ENCODE measurements at places on chromosomes 2 and 18.

- no peak for DNase-seq
- no peaks in the 10 kb centered on the region for H3K4me1 ChIP-seq
- H3K36me3 ChIP-seq = no peaks in the 10 kb centered on the region
These were observed 262.9 kb upstream of the FBXO11 start for GRCh38 chr2:48169141-48169592.

DNA sequence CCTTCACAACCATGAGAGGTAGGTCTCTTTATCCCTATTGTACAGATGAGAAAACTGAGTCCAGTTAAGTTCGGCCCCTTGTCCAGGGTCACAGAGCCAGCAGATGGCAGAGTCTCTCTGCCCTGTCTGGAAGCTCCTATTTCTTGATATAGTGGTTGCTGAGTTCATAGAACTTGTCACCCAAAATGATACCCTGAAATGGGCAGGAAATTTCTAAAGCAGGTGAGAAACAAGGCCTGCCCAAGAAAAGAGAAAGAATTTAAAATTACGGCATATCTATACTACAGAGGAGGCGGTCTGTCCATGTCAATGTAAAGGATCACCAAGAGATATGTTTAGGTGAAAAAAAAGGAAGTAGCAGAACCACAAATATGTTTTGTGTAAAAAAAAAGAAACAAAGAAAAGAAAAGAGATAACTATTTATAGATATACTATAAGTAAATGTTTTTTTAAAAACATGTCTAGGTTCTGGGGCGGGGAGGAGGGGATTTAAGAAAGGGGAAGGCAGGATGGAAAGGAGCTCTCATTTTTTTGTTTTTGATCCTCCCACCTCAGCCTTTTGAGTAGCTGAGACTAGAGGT, 39.8 kb downstream of the MYO7B start:
- H3K4me3 ChIP-seq = no peak overlapping the region
- H3K36me3 ChIP-seq = no peaks in the 10 kb centered on the region
- H3K4me1 ChIP-seq = peaks cover 2% of the 10 kb centered on the region
- H3K27ac ChIP-seq = no peak overlapping the region
- DNase-seq = no peak

DNA sequence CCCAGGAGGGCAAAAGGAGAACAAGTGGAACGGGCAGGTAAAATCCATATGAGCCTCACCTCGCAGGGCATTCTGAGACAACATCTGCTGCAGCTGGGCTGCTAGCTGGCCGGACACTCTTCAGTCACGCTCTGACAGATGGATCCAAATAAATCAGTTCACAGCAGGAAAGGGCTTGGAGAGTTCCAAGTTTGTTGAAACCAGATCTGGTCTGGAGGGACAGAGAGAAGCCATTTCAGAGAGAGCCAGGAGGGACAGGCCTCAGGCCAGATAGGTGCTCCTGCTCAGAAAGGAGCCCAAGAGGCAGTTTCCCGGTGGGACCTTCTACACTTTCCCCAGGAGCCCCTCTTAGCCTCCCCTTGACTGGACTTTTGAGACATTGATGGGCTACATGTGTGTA, 28.2 kb upstream of the TNP1 start:
- H3K27ac ChIP-seq = no peak overlapping the region
- H3K4me3 ChIP-seq = no peak overlapping the region
- DNase-seq = no peak
- H3K27me3 ChIP-seq = no peaks in the 10 kb centered on the region
- H3K4me1 ChIP-seq = no peaks in the 10 kb centered on the region

DNA sequence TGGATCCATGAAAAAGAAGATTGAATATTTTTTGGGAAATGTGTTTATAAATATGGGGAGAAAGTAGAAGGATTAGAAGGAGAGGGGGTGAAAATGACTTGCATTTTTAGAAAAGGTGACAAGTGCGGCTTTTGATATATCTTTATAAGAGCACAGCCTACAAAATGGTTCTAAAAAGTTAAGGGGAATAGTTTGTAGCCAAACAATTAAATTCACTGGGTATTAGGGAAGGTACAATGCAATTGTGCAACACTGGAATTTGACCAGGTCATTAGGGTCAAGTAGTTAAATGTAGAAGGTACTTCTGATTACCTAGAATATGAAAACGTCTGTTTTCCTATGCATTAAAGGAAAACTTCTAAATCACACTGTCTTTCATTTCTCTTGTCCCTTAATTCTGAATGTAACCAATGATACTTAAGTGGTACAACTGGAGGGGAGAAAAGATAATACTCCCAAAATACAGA, 44.5 kb upstream of the SERTAD2 start:
- H3K27me3 ChIP-seq = no peaks in the 10 kb centered on the region
- no peak overlapping the region for H3K27ac ChIP-seq
- no peaks in the 10 kb centered on the region for H3K36me3 ChIP-seq
- no peak for DNase-seq
- H3K4me3 ChIP-seq = no peak overlapping the region

DNA sequence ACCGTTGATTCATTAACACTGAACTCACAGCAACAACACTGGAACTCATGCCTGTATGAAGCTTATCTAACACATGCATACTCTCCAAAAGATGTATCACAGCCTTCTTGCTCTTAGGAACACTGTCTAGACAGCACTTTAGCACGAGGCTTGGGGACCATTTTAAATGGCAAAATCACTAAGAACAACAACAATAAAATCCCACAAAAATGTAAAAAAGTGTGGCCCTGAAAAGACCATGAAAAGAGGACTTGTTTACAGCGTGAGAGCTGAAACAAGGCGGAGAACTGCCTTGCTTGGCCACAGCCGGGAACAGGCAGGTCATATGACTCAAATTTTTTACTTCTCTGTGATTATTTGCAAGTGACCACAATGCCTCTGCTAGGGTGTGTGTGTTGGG, 48.1 kb downstream of the CHN1 start:
- no peaks in the 10 kb centered on the region for H3K4me1 ChIP-seq
- no peaks in the 10 kb centered on the region for H3K36me3 ChIP-seq
- peaks cover 5% of the 10 kb centered on the region for H3K27me3 ChIP-seq
- no peak overlapping the region for H3K4me3 ChIP-seq

DNA sequence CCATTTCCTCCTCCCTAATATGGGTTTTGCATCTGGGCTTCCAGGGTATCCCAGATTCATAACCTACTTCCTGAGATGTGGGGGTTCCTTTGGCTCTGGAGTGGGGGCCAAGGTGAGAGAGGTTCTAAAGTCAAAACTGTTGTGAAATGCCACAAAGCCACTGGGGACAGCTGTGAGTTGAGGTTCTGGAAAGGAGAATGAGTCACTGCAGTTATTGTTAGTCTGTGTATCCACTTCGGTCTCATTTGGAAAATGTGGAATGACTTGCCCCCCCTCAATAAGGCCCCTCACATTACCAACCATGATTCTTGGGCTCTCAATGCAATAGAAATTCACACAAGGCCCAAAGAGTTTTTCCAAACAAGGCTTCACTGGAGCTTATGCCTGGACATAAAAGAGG, 51.1 kb upstream of the LGALSL start:
- DNase-seq = no peak
- no peak overlapping the region for H3K4me3 ChIP-seq

- H3K4me3 ChIP-seq = no peak overlapping the region
- no peak for DNase-seq
- H3K4me1 ChIP-seq = no peaks in the 10 kb centered on the region
- H3K27ac ChIP-seq = no peak overlapping the region
These were observed 69.8 kb downstream of the CTIF start for GRCh38 chr18:48608581-48608980.

DNA sequence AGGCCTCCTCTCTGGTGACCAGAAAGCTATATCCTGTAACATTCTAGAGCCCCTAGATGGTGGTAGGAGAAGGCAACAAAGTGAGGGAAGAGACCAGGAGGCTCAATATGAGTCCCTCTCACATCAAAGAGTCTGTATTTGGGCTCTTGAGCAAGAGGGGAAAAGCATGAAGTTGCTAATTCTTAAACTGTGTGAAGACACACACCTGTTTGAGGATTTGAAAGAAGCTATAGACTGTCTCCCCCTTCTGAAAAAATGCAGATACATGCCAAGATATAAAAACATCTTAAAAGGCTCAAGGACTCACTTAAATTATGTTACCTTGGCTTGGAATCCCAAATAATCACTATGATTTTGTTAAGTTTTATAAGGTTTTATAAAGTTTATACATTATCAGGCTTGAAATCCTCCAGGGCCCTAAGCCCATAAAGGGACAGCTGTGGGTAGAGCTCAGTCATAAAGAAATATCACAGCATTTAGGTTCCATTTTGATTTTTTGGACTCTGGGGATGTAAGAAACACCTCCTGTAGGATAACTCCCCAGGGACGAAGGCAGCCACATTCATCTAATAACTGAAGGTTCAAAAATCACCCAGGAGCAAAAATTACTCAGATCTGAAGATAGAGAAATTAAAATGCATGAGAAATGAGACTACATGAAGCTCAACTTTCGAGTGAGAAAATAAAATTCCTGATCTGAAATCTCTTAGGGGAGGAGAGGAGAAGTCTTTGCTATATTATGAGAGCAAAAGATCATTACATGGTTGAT, 136.1 kb upstream of the LGALSL start:
- H3K36me3 ChIP-seq = no peaks in the 10 kb centered on the region
- H3K4me3 ChIP-seq = no peak overlapping the region
- DNase-seq = no peak
- no peaks in the 10 kb centered on the region for H3K27me3 ChIP-seq
- no peaks in the 10 kb centered on the region for H3K4me1 ChIP-seq

GRCh38 chr2:217806482-217806765, 196.4 kb downstream of the TNS1 start:
- no peak overlapping the region for H3K27ac ChIP-seq
- no peaks in the 10 kb centered on the region for H3K4me1 ChIP-seq
- no peaks in the 10 kb centered on the region for H3K36me3 ChIP-seq

DNA sequence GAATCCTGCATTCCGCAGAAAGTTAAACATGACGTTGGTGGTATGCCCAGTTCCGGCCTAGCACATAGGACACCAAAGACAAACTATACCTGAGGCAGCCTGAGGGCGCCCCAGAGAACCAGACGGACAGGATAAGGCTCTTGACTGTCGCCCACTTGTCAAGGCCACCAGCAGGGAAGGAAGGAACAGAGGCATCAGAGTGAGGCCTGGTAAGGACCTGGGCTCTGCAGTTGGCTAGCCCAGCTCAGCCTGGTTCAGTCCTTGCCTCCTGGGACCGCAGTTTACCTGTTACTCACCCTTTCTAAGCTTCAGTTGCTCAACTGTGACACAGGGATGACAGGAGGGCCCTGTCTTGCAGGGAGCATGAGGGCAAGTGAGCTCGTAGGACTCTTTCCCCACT, 82.1 kb downstream of the ACTR2 start:
- DNase-seq = no peak
- no peaks in the 10 kb centered on the region for H3K36me3 ChIP-seq
- no peaks in the 10 kb centered on the region for H3K27me3 ChIP-seq
- no peaks in the 10 kb centered on the region for H3K4me1 ChIP-seq

DNA sequence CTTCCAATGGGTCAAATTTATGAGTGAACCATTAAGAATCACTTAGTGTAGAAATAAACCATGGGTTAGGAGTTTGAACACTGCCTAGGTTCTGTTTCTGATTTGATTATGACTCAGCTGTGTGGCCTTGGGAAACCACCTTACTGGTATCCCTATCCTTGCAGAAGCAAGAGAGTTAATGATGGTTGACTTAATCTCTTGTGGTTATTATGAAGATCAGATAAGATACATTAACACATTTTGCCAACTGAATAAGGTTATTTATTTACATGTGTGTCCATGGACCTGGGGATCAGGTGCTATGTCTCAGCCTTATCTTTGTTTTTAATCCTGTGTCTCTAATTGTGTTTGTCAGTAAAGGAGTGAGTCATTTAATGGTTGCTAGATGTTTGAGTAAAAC, 5.4 kb upstream of the KCNJ13 start:
- DNase-seq = no peak
- H3K36me3 ChIP-seq = peaks cover 26% of the 10 kb centered on the region
- no peaks in the 10 kb centered on the region for H3K4me1 ChIP-seq
- no peak overlapping the region for H3K27ac ChIP-seq

- H3K4me1 ChIP-seq = peaks cover 31% of the 10 kb centered on the region
- no peak overlapping the region for H3K27ac ChIP-seq
- peaks cover 4% of the 10 kb centered on the region for H3K27me3 ChIP-seq
- no peaks in the 10 kb centered on the region for H3K36me3 ChIP-seq
These were observed 1.1 kb downstream of the SH3RF3 start for GRCh38 chr2:109129921-109130722.

DNA sequence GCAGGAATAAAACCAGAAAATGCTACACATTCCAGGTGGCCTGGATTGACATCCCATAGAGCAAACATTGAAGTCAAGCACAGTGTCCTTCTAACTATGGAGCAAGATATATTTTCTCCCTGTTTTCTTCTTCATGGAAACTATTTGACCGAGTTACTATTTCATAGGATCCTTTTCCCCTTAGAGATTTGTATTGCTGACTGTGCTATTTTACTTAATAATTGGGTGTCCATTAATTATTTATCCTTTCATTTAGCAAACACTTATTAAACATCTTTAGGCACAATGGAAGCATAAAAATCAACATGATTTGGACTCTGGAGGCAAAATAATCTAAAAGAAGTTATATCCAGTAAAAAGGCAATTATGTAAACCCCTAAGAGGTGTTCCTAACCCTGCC, 782.8 kb upstream of the ACVR2A start:
- no peaks in the 10 kb centered on the region for H3K27me3 ChIP-seq
- H3K27ac ChIP-seq = no peak overlapping the region
- H3K4me3 ChIP-seq = no peak overlapping the region
- H3K36me3 ChIP-seq = no peaks in the 10 kb centered on the region

DNA sequence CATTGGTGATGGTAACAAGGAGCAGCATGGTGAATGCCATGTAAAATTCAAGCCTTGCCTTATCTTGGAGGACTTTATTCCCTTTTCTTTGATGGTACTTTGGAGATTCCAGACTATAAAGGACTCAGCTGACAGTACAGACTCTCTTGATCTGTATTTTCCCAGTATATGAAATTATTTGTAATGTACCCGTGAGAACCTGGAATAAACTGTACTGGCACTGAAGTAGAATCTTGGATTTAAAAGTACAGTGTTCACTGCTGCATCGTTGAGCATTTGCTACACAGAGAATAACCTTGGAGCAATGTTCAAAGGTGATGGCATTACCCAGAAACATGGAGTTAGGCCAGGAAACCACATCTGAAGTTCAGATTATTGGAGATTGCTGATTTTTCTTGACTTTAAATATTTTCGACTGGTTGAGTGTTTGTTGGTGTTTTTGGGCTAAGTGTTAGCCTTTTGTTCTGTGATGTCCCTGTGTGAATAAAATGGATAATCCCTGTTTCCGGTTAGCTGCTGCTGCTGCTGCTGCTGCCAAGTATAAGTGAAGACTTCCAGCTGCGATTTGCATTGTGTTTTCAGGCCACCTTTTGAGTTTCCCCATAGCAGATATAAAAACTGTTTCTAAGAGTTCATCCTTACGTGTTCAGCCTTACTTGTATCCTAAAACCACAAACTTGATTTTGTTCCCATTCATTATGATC, 122.0 kb downstream of the SPTBN1 start:
- H3K27me3 ChIP-seq = no peaks in the 10 kb centered on the region
- no peak overlapping the region for H3K4me3 ChIP-seq
